ENCODE measurements at places on chromosomes 12 and 14.

DNA sequence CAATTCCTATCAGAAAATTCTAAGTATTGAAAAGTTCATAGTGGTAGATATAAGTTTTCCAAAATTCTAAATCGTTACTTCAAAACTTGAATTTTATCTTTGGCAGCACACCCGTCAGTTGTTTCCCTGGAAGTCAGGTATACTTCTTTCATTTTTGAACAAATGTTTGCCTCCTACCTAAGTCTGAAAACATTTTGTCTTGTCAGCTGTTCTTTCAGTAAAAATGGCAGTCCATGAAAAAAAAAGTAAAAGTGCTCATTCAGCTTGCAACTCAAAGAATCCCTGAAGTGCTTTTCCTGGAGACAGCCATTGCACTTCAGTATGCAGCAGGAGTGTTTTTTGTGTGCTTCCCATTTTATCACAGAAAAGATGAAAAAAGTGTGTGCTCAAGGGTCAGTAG, 130.1 kb upstream of the NEDD1 start:
- no peak for DNase-seq

GRCh38 chr12:43277651-43278540, 274.1 kb downstream of the ADAMTS20 start:
- no peak for DNase-seq

DNA sequence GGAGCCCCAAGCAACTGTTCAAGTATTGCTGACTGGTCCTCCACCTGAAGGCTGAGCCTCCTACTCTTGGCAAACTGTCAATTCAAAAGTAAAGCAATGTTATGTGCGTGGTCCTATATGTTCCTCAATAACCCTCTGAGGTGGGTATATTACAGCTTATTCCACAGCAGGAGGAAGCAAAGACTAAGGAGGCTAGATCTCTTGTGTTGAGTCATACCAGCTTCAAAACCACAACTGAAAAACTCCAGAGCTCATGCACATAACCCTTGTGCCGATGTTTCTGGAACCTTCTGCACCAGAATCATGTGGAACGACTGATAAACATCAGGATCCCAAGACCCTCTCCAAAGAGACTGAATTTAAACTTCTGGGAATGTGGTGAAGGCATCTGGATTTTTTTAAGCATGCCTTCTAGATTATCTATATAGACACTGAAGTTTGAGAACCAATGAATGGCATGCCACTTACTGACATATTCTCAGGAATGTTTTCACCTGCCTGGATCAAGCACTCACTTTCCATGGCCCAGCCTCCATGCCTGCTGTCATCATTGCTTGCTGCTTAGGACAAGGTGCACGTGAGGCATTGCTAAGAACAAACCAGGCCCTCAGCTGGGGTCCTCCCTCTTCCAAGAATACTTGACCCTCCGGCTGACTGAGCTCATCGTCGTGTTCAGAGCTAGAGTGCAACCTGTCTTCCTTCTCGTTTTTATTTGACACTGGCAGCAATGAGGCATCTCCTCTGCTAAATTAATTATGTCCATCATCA, 194.7 kb downstream of the BCL11B start:
- DNase-seq: no peak

- no peak for DNase-seq
Measured at GRCh38 chr12:115351514-115352077, 667.6 kb upstream of the TBX3 start.

- DNase-seq: no peak
Measured at GRCh38 chr12:24045816-24046257, 96.4 kb upstream of the SOX5 start.

DNA sequence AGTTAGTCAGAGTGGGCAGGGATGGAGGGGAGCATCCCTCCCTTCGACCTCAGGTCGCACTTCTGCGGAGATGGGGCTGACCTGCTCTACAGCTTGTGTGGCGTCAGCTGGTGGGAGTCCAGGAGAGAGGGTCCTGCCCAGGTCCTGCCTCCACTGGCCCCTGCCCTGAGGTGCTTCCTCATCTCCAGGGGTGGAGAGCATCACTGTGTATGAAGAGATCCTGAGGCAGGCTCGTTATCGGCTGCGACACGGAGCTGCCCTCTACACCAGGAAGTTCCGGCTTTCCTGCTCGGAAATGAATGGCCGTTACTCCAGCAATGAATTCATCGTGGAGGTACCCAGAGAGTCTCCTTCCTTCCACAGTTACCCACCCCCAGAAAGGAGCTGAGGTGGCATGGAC, 20.2 kb downstream of the CLSTN3 start:
- DNase-seq: no peak

DNA sequence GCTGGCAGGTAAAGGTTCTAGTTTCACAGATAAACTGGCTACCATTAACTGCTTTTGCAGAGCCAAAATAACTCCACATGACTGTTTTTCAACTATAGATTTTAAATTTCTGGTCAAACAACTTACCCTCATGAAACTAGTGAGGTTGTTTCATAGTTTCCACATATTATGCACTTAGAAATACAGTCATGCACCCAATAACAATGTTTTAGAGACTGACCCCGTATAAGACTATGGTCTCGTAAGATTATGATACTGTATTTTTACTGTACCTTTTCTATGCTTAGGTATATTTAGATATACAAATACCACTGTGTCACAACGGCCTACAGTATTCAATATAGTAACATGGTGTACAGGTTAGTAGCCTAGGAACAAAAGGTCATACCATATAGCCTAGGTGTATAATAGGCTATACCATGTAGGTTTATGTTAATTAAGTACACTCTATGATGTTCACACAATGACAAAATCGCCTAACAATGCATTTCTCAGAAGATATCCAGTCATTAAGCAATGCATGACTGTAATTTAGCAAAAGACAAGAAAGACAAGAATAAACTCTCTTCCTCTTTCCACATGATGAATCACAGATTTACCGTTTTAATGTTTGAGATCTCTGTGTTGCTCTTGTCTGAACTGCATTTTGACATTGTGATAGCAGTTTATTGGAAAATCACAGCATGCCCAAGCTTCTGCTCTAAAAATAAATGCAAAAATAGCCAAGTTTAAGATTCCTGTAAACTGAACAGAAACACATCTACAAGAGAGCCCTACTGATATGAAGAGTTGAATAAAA, 17.1 kb downstream of the DICER1 start:
- DNase-seq: no peak

DNA sequence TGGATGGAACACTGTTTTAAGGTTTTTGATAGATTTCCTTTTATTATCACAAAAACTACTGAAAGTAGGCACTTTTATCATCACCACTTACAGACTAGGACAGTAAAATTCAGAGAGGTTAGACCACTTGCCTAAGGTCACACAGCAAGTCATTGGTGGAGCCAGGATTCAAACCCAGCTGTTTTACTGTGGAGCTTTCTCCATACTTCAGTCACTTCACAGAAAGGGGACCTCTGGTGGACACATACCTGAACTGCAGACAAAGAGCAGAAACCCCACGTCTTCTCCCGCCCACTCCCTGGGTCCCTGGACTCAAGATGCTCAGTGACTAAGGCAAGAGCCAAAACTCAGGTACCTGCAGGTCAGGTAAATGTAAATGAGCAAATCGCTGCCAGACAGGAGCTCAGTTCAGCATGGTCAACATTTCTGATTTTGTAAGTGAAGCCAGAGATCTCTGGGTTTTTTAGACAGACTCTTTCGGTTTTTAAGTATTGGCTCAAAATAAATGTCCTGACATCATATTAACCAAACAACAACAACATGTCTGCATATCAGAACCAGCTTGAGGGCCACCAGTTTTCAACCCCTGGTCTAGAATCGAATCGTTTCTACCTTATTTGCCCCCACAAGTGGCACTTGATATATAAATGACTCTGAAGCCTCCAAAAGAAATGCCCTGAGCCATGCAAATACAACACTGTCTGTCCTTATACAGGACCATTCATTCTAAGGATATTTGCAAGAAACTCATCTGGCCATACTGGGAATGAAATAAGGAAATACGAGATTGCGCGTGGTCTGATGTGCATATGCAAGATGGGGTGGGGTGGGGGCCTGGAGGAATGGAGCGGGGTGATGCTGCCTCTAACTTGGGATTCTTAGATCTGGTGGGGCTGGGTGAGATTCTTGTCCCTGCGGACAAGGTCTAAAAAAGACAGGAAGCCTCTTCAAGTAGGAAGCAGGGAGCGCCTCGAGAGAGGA, 110.9 kb downstream of the KSR2 start:
- no peak for DNase-seq

- DNase-seq: no peak
Measured at GRCh38 chr12:123107926-123108681, 42.8 kb downstream of the PITPNM2 start.

DNA sequence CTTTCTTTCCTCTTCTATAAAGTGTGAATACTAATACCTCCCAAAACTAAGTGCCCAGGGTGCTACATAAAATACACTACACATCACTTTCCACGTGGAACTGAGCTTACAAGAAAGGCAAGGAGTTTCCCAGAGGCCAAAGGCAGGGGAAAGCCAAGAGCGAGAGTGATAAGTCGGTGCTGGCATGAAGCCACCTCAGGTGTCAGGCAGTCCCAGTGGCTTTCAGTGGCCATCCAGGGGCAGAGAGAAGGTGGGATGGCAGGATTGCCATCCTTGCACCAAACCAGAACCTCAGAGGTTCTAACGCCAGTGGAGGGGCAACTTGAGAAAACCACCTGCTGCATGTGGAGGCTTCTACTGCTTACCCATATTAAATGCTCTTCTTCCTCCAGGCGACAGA, 79.7 kb upstream of the DIO3 start:
- DNase-seq: no peak

- no peak for DNase-seq
Measured at GRCh38 chr12:46133751-46134150, 135.1 kb downstream of the SLC38A1 start.

- no peak for DNase-seq
Measured at GRCh38 chr12:69991690-69992288, 166.8 kb downstream of the MYRFL start.
